ENCODE measurements at places on chromosomes 13 and 19.

- DNase-seq = no peak
Observed at GRCh38 chr13:40503011-40503410, 163.4 kb downstream of the FOXO1 start.

- no peak for DNase-seq
Observed at GRCh38 chr13:26756961-26757360, 3.6 kb downstream of the GPR12 start.

DNA sequence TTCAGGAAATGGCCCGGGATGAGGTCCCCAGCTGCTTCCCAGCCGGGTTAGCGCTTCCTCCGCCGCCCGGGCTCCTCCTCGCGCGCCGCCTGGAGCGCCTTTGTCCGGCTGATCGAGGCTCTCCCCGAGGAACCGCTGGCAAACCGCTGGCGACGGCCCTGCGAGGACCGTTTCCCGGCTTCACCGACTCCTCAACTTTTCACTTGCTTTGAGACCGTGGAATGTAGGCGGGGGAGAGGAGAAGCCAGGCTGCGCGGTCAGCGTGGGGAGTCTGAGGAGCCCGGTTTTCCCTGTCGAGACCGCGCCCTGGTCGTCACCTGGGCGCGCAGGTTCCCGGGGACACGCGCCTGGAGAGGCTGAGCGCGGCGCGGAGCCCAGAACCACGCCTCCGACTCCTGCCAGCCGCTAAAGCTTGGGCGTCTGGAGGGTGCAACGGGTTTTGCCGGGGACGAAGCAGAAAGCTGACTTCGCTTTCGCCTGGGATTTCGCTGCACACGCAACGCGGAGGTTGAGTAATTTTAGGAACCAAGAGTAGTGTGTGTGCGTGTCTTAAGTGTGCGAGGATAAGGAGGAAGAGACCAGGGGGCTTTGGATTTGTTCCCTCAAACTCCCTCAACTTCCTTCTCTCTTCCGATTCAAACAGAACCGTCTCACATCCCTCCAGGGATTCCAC lies 7.3 kb upstream of the DGKH start:
- DNase-seq = peak; percentile 46

DNA sequence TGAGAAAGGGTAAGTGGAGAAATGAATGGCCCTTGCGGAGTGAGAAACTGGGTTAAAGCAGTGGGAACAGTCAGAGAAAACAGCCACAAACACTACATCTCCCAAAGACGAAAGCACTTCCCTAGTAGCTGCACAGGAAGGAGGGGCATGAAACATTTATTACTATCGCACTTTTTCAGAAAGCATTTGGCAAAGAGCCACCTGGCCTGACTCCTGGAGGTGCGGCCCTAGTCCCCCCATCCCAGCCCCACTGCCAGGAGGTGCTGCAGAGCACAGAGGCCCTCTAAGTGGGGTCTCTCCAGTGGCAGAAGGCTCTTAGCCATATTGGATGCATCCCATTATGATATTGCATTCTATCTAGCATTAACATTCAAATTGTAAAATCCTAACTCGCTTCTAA lies 55.8 kb downstream of the MTMR6 start:
- no peak for DNase-seq

DNA sequence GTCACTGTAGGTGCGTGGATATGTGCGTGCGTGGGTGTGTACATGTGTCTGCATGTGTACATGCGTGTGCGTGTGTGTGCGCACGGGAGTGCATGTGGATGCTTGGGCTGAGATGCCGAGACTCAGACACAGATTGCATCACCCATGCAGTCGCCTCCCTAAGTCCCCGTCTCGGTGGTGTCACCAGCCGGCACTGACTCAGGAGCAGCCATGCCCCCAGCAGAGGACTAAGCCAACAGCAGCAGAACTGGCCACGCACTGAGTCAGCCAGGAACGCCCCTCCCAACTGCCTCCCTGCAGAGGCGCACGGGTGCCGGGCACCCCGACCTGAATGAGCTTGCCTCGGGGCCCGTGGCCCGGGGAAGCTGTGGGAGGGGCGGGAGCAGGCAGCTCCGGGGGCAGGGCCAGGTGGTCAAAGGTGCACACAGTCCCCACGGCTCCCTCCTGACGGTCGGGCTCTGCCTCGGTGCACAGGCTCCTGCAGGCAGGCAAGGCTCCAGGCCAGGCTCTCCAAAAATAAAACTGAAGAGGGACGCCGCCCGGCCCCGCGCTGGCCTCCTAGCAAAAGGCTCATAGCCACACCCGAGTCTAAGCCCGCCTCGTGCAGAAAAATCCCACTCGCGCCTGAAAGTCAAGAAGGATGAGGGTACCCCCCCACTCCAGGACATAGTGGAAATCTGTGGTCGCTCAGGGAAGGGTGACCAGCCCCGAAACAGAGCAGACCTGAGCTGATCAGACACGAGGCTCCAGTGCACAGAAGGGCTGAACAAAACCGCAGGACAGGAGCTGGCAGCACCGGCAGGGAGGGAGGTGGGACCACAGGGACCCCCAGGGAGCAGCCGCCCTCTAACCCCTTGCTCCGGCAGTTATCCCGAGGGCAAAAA lies 49.2 kb downstream of the GADD45B start:
- no peak for DNase-seq

DNA sequence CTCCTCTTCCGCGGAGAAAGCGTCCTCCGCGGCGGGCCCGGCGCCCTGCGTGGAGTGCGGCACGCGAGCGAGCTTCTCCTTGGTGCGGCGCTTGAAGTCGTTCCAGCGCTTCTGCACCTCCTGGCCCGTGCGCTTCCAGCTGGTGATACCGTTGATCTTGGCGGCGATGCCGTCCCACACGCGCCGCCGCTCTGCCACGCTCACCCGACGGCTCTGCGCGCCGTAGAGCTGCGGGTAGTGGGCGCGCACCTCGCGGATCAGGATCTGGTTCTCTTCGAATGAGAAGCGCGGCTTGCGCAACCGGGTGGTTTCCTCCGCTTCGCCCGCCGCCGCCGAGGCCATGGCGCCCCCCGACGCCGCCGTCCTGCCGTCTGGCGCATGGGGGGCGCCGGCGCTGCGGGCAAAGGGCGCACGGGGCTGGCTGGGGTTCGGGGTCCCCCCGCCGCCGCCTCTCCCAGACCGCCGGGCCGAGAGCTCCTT lies 941 bp downstream of the MYPOP start:
- peak; percentile 31 for DNase-seq

- DNase-seq = no peak
Observed at GRCh38 chr19:46475986-46476385, 4.6 kb upstream of the PNMA8A start.

GRCh38 chr19:40601134-40601974 lies at the start of gene LTBP4:
LTBP4 (plus strand) TSS chr19:40601369; CDS start chr19:40601388, 19 bp downstream.
- DNase-seq = peak; percentile 44

- DNase-seq = no peak
Observed at GRCh38 chr13:70237131-70237530, 128.9 kb upstream of the KLHL1 start.

DNA sequence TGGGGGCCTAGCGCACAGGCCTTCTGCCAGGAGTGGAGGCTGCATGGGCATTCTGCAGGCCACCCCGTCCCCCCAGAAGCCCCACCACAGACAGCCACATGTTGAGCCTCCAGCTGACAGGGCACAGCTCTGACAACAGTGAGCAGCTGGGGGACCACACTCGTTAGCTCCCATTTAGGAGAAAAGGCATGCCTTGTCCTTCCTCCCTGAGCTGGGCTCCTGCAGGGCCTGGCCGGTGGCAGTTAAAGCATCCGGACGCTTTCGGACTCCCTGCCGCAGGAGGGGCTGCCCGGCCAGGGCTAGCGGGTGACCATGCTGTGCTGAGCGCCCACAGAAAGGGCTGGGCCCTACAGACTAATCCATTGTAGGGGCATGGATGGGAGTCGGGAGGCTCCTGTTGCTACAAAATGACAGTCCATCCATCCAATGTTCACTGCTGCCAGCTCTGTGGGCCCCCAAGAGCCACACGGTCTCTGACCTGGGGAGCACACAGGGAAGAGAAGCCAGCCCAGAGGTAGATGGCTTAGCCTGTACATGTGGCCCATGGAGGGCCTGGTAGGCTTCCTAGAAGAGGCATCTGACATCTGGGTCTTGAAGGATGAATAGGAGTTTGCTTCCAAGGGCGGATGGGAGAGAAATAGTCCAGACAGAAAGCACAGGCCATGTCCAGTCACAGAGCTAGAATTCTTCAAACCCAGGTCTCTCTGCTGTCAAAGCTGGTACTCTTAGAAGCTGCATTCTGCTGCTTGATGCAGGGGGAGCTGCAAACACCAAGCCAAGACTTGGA lies 116.5 kb upstream of the VSTM2B start:
- no peak for DNase-seq

- no peak for DNase-seq
Observed at GRCh38 chr19:13670846-13671245, 93.5 kb upstream of the MRI1 start.
